ENCODE measurements at places on chromosomes 2 and 18.
A peak's percentile ranks its signal among the peaks of the same experiment; 100 is the strongest.

GRCh38 chr2:8534729-8535468 is 147.0 kb upstream of the ID2 start:
- no peak for DNase-seq

GRCh38 chr2:69138793-69139459 is 125.9 kb downstream of the ANTXR1 start:
- DNase-seq, result no peak

DNA sequence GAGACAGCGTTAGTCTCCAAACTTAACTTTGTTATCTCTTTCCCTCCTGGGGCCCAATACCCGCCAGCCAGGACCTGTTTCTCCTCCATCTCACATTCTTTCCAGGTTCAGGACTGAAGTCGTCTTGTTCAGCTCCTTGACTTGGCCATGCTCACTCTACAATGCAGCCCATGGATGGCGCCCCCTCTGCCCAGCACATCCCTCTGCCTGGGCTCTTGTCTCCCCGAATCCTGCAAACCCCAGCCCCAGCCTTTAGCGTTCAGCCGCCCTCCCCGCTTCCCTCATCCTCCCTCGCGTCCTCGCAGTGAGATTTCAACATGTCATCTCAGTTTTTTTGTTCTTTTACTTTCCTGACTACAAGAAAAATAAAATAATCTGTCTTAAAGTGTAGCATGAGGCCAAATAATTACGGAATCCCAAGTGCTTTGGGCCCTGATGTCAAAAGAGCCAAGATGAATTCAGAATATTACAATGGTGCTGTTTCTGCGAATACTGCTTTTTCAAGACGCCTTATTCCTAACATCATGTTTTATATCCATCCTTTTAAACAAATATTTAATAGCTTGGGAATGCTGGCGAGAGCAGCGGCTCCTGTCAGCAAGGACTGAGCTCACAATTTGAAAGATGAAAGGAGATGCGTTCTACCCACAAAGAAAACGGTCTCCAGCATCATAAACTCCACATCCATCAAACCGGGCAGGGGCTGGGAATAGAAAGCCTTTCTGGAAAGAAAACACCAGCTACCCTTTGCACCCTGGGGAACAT is 1.0 kb downstream of the FAM178B start:
- no peak for DNase-seq

GRCh38 chr2:9652267-9652666 is 21.5 kb upstream of the YWHAQ start:
- no peak for DNase-seq

DNA sequence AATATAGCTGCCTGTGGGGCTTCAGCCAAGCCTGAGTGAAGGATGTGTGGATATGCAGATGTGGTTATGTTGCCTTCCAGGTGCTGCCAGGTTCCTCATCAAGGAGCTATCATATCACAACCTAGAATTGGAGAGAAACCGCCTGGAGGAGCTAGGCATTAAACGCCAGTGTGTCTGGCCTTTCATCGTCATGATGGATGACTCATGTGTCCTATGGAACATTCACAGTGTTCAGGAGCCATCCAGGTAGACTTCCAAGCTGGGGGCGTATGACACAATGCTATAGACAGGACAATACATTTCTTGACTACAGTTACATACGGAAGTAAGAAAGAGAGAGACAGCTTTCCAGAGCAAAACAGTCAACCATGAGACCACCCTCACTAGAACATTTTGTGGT is 86.8 kb downstream of the ESCO1 start:
- DNase-seq, result no peak

DNA sequence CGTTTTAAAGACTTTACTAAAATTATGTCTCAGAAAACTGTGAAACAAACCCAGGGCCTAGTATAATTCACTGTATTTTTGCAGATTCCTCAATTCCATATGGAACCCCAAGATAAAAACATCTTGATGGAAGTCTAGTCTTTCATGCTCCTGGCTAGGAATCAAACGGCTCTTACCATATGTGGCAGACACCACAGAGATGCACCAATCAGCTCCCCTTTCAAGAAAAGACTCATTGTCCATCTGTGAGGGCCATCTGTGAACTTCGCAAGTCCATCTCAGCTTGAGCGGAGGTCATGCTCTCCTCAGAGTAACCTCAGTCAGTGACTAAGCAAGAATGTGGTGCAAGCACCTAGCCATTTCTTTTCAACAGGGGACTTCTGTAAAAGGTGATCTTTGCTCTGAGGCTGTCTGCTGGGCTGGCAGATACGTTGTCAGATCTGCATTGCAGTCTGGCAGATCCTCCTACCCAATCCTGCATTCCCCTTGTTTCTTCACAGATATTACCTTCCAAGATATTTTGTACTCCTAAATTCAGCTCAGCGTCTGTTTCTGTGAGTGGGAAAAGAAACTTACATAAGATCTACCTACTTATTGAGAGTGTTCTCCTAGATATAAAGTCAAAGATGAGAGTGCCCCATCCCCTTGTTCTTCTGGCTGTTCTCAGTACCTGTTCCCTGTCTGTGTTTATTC is 419.3 kb downstream of the SPAG16 start:
- DNase-seq, result no peak

- DNase-seq, result no peak
Observed at GRCh38 chr2:227415538-227416424, 28.0 kb upstream of the SCYGR1 start.

GRCh38 chr2:11998626-11999378 is 252.4 kb downstream of the LPIN1 start:
- DNase-seq, result no peak

DNA sequence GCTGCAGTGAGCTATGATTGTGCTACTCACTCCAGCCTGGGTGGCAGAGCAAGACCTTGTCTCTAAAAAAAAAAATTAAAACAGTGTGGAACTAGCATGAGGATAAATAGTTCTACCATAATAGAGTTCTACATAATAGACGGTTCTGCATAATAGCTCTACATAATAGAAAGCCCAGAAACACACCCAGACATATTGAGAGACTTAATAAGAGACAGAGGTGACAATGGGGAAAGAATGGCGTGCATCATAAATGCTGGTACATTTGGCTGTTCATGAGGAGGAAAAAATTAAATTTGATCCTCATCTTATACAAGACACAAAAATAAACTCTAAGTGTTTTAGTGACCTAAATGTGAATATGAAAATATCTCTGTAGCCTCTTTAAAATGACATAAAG is 58.5 kb downstream of the PTRHD1 start:
- DNase-seq, result peak; percentile 56

GRCh38 chr18:44107187-44107586 is 573.5 kb upstream of the SETBP1 start:
- DNase-seq, result no peak

GRCh38 chr2:33616873-33617272 is 17.8 kb upstream of the FAM98A start:
- no peak for DNase-seq

DNA sequence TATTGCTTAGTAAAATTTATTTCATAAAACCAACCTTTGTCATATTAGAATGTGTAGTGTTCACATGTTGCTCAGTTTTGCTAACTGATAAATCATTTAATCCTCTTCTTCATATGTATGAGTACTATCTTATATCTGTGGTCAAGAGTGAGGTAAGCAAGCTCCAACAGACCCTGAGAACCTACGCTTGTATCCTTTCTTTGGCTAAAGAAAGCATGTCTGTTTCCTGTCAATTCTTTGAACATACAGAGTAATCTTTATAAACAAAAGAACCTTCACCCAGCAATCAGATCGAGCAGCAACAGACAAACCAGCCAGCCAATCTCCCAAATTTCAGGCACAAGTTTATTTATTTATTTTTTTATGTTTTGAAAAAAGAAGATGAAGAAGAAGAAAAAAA is 6.4 kb downstream of the ADCYAP1 start:
- DNase-seq, result no peak

DNA sequence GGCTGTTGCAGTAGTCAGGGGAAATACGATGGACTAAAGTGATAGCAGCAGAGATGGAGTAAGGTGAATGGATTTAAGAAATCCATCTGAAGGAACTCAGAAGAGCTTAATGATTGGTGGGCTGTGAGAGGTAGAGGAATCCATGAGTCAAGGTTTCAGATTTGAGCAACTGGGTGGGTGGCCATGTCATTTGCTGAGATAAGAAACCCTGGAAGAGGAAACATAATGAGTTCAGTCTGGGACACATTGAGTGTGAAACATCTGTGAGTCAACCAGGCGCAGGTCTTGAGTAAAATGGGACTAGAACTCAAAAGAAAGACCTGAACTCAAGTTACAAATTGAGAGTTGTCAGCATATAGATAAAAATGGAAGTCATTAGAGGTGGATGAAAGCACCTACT is 19.7 kb upstream of the ASNSD1 start:
- DNase-seq, result no peak

- no peak for DNase-seq
Observed at GRCh38 chr2:119009110-119009509, 67.1 kb downstream of the MARCO start.

DNA sequence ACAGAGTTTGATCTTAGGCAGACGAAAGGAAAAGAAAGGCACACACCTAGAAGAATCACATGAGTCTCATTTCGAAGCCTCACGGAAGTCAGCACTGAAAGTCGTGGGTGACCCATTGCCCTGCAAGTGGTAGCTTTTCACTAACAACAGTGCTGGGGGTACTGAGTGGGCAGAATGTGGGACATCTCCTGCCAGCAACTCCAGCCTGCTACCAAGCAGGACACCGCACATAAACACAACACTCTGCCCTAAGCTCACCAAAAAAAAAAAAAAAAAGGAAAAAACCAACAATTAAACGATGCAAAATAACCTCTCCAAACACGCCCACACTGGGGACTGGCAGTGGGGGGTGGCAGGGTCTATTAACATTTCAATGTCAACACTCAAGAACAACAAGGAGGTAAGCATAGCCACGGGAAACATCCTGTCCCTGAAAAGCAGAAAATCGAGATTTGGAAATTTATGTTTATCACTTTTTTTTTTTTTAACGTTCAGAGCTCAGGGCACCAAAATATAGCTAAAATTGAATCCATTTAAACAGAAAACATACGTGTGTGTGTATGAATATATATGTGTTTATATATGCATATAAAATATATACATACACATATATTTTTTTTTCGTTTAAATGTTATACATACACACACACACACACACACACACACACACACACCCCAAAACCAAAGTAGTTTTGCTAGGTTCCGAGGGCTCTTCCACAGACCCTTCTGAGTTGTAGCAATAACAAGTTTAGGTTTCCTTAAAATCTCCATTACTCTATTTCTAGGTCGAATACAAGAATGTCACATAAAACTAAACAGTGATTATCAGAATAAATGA is 2.2 kb downstream of the INO80D start:
- peak; percentile 63 for DNase-seq

DNA sequence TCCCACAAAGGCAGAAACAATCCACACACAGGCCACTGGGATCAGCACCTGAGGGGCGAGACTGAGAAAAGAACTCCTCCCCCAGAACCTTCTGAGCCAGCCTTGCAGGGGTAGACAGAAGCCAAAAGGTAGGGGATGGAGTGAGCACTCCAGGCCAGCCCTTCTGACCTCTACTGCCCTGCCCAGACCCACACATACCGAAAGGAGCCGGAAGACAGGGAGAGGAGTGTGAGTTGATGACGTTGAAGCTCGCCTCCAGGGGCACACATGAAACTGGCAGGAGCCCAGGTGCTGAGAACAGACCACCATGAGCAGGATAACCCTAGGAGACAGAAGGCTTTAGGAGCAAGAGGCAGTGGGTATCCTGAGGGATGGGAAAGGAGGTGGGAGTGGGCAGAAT is 1.8 kb downstream of the SLC23A3 start:
- no peak for DNase-seq

GRCh38 chr18:74273394-74273793 is 18.4 kb downstream of the CYB5A start:
- DNase-seq, result no peak

GRCh38 chr18:45384962-45385315 is 230.3 kb upstream of the SLC14A2 start:
- DNase-seq, result no peak

- peak; percentile 77 for DNase-seq
Observed at GRCh38 chr2:60426880-60427279, 126.6 kb downstream of the BCL11A start.

DNA sequence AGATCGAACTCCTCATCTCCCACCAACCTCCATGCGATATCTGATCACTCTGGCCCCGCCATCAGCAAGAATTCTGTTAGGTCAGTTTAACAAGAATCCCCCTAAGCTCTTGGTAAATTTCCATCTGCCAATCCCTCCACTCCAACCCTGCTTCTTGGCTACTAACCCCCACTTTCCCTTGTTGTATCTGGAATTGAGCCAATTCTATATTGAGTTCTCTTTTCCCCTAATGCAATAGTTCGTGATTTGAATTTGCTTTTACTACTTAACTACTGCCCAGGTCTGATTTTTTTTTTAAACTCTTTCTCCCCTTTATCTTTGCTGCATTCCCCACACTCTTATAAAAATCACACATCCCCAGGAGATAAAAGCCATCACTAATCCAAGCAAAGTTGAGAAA is 159.3 kb upstream of the STK17B start:
- DNase-seq, result no peak

GRCh38 chr2:170573671-170574070 is 141.5 kb upstream of the SP5 start:
- DNase-seq, result no peak

DNA sequence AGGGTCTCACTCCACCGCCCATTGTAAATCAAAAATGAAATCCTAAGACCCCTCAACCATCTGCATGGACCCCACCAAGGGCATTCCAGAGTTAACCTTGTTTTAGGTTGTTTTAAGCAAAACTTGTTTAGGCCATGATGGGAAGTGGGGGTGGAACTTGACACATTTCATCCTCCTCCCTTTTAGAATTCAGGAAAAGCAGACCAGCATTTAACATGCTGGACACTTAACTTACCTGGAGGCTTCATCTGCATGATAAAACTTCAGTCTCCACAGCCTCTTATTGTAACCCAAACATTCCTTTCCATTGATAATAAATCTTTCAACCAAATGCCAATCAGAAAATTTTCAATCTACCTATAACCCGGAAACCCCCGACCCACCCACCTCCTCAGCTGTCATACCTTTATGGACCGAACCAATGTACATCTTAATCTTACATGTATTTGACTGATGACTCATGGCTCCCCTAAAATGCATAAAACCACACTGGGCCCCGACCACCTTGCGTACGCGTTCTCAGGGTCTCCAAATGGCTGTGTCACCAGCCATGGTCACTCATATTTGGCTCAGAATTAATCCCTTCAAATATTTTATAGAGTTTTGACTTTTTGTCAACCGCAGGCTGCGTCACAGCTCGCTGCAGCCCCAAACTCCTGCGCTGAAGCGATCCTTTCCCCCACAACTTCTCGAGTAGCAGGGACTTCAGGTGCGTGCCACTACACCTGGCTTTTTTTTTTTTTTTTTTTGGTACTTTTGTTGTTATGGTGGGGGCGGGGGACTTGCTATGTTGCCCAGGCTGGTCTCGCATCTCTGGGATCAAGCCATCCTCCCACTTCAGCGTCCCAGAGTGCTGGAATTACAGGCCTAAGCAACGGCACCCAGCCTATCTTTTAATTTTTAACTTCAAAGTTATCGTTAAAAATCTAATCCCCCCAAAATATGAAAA is 917 bp downstream of the MPPE1 start:
- DNase-seq, result no peak

DNA sequence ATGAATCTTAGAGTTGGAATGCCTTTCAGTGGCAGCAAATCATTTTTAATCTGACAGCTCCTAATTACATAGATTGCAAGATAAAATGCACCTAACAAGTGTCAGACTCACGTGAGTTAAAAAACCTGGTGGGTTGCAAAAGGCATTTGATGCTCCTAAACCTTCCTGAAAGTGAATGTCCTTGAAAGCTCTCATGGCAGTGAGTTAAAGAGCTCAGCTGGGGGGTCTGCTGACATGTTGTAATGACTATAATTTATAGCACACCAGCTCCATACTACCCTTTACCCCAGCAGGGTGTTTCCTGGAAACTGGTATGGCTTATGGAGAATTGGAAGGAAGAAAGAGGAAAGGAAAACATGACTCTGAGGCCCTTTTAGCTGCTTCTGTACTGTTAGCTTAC is 91.9 kb upstream of the CAVIN2 start:
- peak; percentile 36 for DNase-seq

Measured in HAP-1 (cell line).